Cortex of kidney (tissue), 1 donor: ENCODE measurements at places on chromosomes 2 and 18.

DNA sequence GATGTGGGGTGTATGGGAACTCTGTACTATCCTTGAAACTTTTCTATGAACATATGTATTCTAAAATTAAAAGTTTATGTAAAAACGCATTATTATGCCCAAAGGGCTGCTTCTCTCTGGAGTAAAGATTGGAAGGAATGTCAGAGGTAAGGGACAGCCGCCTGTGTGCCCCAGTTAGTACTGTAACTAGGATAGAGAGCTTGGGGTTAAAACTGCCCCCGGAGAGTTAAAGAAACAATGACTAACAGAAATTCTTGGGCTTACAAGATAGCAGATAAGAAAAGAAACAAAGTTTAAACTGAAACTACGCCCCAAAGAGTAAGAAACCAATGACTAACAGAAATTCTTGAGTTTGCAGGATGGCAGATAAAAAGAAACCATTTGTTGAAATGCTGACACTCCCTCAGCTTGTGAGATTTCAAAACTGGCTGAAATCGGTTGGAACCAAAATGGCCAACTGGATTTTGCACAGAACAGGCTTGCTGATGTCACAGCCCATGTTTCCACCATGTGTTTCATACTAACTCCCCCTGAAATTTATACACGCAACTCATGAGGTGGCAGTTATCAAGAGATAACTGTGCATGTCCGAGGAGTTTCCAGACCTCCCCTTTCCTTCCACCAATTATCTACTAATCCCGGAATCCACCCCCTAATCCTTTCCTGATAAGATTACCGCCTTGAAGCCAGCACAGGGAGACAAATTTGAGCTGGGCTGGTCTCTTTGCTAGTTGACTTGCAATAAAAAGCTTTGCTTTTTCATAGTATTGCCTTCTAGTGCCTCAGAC, 8.7 kb upstream of the TXNDC2 start:
- DNase-seq, result no peak

GRCh38 chr2:176206682-176207081, 18.2 kb downstream of the HOXD1 start:
- no peak for DNase-seq

- no peak for DNase-seq
Measured at GRCh38 chr2:119756837-119757236, 2.9 kb upstream of the PTPN4 start.

GRCh38 chr2:118055512-118056164, 32.6 kb upstream of the INSIG2 start:
- no peak for DNase-seq

DNA sequence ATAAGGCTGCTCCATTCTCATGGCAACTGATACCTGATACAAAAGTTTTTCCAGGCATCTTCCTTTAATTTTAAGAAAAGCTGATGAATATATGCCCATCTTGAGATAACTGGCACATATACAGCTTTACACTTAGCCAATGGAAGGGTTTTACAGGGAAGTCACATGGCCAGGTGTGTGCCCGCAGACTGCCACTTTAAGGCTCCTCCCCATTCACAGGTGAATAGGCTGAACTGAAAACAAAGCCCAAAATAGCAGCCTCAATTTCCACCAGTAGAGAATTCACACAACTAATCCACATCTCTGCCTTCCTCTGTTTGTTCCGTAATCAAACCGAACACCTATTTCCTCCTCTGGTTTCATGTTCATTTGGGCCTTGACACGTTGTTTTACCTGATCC, 9.8 kb upstream of the ME2 start:
- no peak for DNase-seq

- DNase-seq, result no peak
Measured at GRCh38 chr18:26121476-26121875, 12.2 kb upstream of the PSMA8 start.

DNA sequence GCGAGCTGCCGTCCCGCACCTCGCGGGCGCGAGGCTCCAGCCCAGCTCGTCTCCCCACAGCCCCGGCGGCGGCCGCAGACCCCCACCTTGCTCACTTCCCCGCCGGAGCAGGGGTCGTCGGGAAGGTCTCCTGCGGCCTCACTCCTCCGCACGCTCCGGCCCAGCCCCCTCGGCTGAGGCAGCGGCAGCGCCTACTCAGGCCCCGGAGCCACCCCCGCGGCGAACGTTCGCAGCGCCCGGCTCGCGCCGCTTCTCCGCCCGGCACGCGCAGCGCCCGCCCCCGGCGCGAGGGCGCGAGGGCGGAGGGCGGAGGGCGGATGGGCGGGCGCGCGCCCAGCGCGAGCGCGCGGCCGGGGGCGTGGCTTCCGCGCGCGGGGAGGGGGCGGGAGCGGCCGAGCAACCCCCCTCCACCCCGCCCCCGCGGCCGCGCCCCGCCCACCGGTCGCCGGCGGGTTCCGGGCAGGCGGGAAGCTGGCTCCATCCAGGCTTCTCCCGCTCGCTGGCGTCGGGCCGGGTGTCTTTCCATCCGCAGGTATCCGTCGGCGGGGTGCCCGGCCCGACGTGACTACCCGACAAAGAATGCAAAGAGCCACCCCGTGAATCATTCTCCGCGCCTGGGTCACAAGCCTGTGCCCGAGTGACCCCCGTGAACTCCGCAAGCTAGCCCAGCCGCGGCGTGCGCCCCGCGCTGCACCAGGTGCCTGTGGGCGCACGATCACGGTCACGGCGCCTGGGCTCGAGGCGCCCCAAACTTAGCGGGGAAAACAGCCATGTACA, at the start of gene DTNB:
DTNB (minus strand) TSS at position 278 of the 777 bp plus-strand sequence. CDS start 20,917 bp downstream, outside the sequence.
- peak; percentile 35 for DNase-seq

DNA sequence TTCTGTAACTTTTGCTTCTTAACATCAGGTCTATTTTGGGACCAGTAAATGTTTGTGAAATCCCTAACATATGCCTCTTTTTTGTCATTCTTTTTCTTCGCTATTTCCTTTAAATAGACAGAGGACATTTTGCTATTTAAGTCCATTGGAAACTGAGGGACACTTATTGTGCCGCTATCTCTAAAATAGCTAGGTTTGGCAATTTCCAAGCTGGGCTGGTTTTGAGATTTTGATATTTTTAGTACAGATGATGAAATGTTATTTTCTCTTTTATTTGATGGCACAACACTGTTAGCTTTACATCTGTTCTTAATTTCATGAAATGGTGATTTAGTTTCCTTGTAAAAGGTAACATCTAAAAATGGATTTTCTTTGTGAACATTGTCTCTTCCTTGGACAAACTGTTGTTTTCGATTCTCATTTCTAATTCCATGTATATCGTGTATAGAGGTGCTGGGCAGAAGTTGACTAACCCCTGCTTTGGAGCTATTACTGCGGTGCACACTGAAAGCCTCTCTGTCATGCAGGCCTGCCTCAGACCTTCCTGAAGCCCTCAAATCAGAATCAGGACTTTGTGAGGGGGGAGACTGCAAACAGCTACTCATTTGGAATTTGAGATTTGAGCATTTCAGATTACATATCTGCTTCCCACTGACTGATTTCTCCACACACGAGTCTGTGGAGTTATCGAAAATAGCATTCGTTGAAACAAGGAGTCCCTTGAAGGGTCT, 594 bp downstream of the RAD51AP2 start:
- no peak for DNase-seq

DNA sequence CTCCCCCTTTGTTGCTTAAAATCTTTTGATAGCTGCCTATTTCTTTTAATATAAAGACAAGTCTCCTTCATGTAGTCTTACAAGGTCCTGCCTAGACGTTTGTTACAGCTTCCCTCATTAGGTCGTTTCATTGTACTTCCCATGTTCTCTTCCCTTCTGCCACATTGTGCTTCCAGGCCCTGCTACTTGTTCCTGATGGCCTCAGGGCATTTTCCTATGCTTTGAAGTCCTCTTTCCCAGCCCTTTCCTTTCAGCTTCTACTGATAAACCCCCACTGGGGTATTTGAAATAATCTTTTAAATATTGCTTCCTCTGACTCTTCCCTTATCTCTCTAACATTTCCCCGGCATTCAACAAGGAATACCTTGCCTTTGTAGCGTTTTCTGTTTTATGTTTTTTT, 67.4 kb downstream of the UBE2E3 start:
- DNase-seq, result no peak

DNA sequence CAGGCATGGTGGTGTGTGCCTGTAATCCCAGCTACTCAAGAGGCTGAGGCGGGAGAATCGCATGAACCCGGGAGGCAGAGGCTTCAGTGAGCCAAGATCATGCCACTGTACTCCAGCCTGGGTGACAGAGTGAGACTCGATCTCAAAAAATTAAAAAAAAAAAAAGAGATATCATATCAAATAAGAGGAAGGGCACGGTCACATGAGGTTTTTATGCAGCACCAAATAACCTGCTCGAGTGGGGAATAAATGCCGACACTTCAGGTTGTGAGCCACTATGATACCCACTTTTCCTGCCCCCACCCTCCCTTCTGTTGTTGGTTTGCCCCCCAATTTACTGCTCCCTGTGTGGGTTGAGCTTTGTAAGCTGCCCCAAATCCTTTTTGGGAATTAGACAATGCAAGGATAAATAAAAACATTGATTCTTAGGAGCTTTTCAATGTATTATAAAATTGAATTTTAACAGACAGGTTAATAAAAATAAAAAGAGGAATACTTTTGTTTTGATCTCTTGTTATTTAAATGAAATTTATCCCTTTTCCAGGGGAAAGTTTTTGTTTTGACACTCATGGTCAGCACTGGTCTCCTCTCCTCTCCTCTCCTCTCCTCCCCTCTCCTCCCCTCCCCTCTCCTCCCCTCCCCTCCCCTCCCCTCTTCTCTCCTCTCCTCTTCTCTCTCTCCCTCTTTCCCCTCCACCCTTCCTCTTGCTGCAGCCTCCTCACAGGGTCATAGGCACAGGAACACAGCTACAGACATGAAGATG, 29.2 kb downstream of the CD8B start:
- DNase-seq, result no peak
